GM23338 (cell line): ENCODE measurements at places on chromosomes 7 and 10. TPM values are rescaled to one million over a fixed set of nuclear protein-coding genes. Genes with fewer than 3 reads are reported as not detected.

Gene SEC23IP
- total RNA-seq = 27.9 and 35.2 TPM in 2 replicates

Gene DNTT
- total RNA-seq = not detected in 2 replicates

Gene COL13A1
- 7.1 and 8.6 TPM in 2 replicates for total RNA-seq

Gene TFR2
- total RNA-seq = 4.2 and 5.6 TPM in 2 replicates

GRCh38 chr7:81846398-81846797 is 76.6 kb upstream of the HGF start:
- H3K4me3 ChIP-seq = no peak overlapping the region
- no peak for DNase-seq
- H3K27me3 ChIP-seq = no peaks in the 10 kb centered on the region
- H3K4me1 ChIP-seq = peaks cover 3% of the 10 kb centered on the region; the same call in 1 of the 2 replicates
- H3K27ac ChIP-seq = no peak overlapping the region

GRCh38 chr7:141671705-141672496 is 30.1 kb downstream of the DENND11 start:
- H3K4me1 ChIP-seq = no peaks in the 10 kb centered on the region
- H3K4me3 ChIP-seq = no peak overlapping the region
- no peaks in the 10 kb centered on the region for H3K27me3 ChIP-seq
- DNase-seq = no peak
- H3K27ac ChIP-seq = no peak overlapping the region
- peaks cover 3% of the 10 kb centered on the region; the same call in 1 of the 2 replicates for H3K36me3 ChIP-seq

- peaks cover 3% of the 10 kb centered on the region; the same call in 1 of the 2 replicates for H3K27me3 ChIP-seq
- H3K27ac ChIP-seq = no peak overlapping the region
- H3K4me3 ChIP-seq = no peak overlapping the region
- H3K36me3 ChIP-seq = no peaks in the 10 kb centered on the region
- no peak for DNase-seq
- no peaks in the 10 kb centered on the region for H3K4me1 ChIP-seq
Observed at GRCh38 chr10:71801361-71801760, 28.0 kb upstream of the VSIR start.

DNA sequence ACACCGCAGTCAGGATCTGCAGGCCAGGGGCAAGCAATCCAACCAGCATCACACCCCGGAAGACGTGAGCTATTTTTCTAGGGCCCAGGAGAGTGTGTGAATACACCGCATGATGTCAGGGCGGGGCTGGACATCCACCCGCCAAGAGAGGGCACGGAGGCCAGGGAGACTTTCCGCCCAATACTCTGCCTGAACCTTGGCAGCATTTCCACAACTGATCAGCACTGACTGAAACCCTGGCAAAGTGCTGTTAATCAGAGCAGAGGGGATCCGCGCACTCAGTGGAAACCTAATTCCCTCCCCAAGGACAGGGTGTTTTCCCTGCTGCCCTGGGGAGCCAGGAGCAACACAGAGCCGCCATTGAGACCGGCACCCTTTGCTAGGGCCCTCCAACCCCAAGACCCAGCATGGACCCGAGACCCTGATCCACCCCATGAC is 8.2 kb downstream of the MAD1L1 start:
- H3K4me3 ChIP-seq = no peak overlapping the region
- H3K36me3 ChIP-seq = peaks cover 8% of the 10 kb centered on the region; the same call in 1 of the 2 replicates
- no peak for DNase-seq
- no peak overlapping the region for H3K27ac ChIP-seq
- H3K4me1 ChIP-seq = no peaks in the 10 kb centered on the region

DNA sequence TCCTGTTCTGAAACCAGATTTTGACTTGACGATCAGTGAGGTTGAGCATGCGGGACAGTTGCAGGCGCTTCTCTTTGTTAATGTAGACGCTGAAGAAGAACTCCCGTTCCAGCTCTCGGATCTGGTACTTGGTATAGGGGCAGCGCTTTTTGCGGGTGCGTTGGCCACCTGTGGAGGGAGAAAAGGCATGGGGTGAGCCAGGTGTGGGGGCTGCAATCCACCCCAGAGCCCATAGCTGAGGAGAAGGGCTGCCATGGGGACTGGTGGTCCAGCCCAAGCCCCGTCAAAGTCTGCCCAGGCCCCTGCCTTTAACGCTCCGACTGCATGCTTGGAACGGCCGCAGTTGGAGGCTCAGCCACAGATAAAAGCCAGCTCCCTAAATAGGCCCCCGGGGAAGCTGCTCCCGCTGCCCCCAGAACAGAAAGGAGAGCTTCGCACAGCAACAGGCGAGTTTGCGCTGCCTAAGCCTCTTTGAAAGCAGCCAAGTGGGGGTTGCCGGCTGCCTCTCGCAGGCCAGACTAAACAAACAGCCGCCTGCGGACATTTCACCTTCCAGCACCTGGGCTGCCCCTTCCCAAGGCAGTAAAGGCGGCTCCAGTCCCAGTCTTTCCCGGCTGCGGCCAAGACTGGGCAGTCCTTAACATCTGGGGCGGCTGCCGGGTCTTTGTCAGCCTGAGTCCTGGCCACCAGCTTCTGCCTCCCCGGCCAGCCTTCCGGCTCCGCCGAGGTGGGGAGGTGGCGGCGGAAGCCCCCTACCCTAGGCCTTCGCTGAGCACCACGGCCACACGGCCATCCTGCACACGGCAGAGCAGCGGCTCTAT is 2.0 kb downstream of the HOXA11 start:
- H3K4me1 ChIP-seq = peaks cover 62% of the 10 kb centered on the region
- no peak overlapping the region for H3K27ac ChIP-seq
- peak; percentile 75 for DNase-seq

- H3K4me1 ChIP-seq = no peaks in the 10 kb centered on the region
- H3K4me3 ChIP-seq = no peak overlapping the region
- no peaks in the 10 kb centered on the region for H3K27me3 ChIP-seq
- DNase-seq = no peak
Observed at GRCh38 chr7:44535348-44536064, 5.6 kb downstream of the NPC1L1 start.

GRCh38 chr10:12474727-12475412 is 125.5 kb downstream of the CAMK1D start:
- no peaks in the 10 kb centered on the region for H3K4me1 ChIP-seq
- H3K36me3 ChIP-seq = no peaks in the 10 kb centered on the region
- no peak overlapping the region for H3K4me3 ChIP-seq
- no peaks in the 10 kb centered on the region for H3K27me3 ChIP-seq
- no peak for DNase-seq

GRCh38 chr10:122478971-122479370 is 17.6 kb downstream of the HTRA1 start:
- H3K27ac ChIP-seq = no peak overlapping the region
- DNase-seq = no peak
- no peaks in the 10 kb centered on the region for H3K27me3 ChIP-seq
- no peaks in the 10 kb centered on the region for H3K36me3 ChIP-seq

DNA sequence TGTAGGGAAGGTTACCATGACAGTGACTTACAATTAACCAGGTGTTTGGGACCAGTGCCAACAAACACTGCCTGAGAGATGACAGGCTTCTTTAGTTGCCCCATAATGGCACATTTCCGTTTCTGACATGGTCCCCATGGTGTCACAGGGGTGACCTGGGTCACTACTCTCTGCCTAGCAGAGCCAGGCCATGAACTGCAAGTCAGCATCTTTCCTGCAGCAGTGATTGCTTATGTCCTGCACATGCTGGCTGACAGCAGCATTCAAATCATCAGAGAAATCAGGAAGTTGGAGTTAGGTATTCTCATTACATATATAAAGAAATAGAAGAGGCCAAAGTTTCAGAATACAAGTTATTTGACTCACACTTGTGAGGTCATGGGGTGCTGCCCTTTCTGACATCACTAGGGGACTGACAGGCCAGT is 47.1 kb upstream of the ZNRF2 start:
- H3K27me3 ChIP-seq = no peaks in the 10 kb centered on the region
- no peaks in the 10 kb centered on the region for H3K4me1 ChIP-seq
- no peak overlapping the region for H3K4me3 ChIP-seq
- no peaks in the 10 kb centered on the region for H3K36me3 ChIP-seq
- no peak overlapping the region for H3K27ac ChIP-seq

- H3K27ac ChIP-seq = no peak overlapping the region
- no peak for DNase-seq
- no peaks in the 10 kb centered on the region for H3K36me3 ChIP-seq
- no peaks in the 10 kb centered on the region for H3K4me1 ChIP-seq
- H3K27me3 ChIP-seq = no peaks in the 10 kb centered on the region
- H3K4me3 ChIP-seq = no peak overlapping the region
Observed at GRCh38 chr7:156014201-156014600, 201.9 kb upstream of the SHH start.

- H3K4me3 ChIP-seq = no peak overlapping the region
- peak; percentile 76 for DNase-seq
- no peak overlapping the region for H3K27ac ChIP-seq
Observed at GRCh38 chr7:134632937-134633540, 13.6 kb upstream of the BPGM start.

DNA sequence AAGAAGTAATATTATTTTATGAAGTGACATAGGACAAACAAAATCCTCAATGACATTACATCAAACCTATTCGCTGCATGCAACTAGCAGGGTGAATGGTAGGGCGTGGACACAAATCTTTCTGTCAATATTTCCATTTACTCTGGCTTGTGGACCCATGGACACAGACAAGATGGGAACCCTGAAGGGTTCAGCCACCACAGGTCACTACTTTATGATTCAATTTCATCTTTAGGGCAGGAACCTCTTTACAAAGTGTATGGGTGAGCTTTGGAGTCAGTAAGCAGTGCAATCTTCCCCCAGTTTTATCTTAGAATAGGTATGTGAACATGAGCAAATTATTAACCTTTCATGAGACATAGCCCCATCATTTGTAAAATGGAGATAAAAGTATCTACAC is 982.4 kb upstream of the LRRTM3 start:
- DNase-seq = no peak
- no peak overlapping the region for H3K27ac ChIP-seq
- no peak overlapping the region for H3K4me3 ChIP-seq
- no peaks in the 10 kb centered on the region for H3K27me3 ChIP-seq

DNA sequence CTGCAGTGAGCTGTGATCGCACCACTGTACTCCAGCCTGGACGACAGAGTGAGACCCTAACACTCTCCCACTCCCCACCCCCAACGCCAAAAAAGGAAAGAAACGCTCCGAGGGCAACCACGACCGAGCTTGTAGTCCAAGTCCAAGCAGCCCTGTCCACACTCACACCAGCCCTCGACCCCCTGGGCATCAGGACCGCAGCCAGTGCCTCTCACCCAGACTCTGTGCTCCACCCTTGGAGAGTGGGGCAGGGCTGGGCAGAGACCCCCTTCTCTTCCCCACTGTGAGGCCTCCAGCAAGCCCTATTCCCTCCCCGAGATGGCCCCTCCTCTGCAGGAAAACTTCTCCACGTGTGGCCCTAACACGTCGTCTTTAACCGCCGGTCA is 82.6 kb downstream of the FOXL3 start:
- no peaks in the 10 kb centered on the region for H3K27me3 ChIP-seq
- DNase-seq = no peak
- no peaks in the 10 kb centered on the region for H3K4me1 ChIP-seq
- H3K36me3 ChIP-seq = no peaks in the 10 kb centered on the region
- H3K27ac ChIP-seq = no peak overlapping the region

- no peak for DNase-seq
- no peak overlapping the region for H3K27ac ChIP-seq
- H3K36me3 ChIP-seq = no peaks in the 10 kb centered on the region
Observed at GRCh38 chr10:103504181-103504783, 10.8 kb downstream of the NEURL1 start.

DNA sequence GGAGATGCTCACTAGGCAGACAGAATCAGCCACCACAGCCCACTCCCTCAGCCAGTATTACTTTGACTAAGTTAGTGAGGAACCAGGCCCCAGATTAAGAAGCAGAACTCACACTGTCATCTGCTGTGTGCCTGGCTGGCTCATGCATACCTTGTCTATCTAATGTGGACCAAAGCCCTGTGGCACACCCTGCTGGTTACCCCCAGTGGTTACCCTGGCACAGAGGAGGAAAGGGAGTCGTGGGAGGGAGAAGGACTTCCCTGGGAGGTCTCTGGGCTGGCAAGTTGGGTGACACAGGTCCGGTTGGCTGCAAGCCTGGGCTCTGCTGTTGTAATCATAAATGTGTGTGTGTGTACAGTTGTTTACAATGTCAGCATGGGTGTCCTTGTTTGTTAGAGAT is 7.5 kb upstream of the SH2D4B start:
- H3K4me3 ChIP-seq = no peak overlapping the region
- H3K27ac ChIP-seq = no peak overlapping the region
- DNase-seq = no peak
- H3K4me1 ChIP-seq = peaks cover 16% of the 10 kb centered on the region

DNA sequence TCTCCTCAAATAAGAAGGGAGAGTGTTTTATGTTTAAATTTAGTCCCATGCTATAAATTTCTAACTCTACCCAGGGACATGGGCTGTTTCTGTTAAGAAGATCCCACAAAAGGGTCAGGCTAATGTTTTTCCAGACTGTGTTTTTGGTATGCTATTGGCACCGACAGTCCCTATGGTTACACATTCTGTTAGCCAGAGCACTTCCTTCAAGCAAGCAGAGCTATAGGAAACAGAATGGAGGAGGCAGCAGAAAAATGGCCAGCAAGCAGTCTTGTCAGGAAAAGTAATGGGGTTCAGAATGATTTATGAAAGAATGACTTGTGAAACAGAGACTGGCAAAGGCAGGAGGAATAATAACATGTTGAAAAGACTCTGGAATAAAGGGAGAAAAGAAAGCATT is 44.8 kb upstream of the PHYHIPL start:
- H3K27me3 ChIP-seq = no peaks in the 10 kb centered on the region
- H3K4me1 ChIP-seq = no peaks in the 10 kb centered on the region
- H3K4me3 ChIP-seq = no peak overlapping the region
- H3K27ac ChIP-seq = no peak overlapping the region

DNA sequence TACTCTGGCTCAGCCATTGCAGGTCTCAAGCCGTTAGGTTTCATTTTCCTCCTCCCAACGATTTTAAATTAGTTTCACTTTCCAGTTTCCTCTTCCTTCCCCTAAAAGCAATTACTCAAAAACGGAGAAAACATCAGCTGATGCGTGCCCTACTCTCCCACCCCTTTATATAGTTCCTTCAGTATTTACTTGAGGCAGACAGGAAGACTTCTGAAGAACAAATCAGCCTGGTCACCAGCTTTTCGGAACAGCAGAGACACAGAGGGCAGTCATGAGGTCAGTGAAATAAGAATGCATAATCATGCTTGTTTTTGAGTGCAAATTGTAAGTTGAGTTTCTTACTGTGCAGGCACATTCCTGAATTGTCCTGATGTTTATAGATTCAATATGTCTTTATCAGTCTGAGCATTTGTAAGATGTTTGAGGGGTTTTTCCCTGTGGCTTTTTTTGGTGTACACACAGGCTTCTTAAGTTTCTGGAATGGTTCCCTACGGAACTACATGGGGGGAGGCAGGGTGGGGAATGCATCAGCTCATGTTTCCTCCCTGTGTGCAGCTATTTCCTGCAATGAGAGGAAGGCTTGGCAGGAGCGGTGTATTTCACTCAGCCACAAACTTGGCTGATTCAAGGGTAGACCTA is at the start of gene IFIT3:
IFIT3 (plus strand) TSS at position 195 of the 639 bp plus-strand sequence; CDS start at position 272, 77 bp downstream.
- H3K27ac ChIP-seq = peak within 1 kb of the TSS; percentile 88
- H3K27me3 ChIP-seq = no peaks in the 10 kb centered on the region
- no peak for DNase-seq
- H3K4me3 ChIP-seq = no peak within 1 kb of the TSS
- H3K4me1 ChIP-seq = peaks cover 25% of the 10 kb centered on the region
- H3K36me3 ChIP-seq = no peaks in the 10 kb centered on the region
